ENCODE measurements at places on chromosomes 5 and 9. TPM values are rescaled to one million over a fixed set of nuclear protein-coding genes. Genes with fewer than 3 reads are reported as not detected.

The NINJ1 gene
- 49.2 TPM for total RNA-seq

The TNFSF15 gene
- total RNA-seq: not detected

The FOXI1 gene
- total RNA-seq: not detected

The ST8SIA4 gene
- total RNA-seq: 2.9 TPM

DNA sequence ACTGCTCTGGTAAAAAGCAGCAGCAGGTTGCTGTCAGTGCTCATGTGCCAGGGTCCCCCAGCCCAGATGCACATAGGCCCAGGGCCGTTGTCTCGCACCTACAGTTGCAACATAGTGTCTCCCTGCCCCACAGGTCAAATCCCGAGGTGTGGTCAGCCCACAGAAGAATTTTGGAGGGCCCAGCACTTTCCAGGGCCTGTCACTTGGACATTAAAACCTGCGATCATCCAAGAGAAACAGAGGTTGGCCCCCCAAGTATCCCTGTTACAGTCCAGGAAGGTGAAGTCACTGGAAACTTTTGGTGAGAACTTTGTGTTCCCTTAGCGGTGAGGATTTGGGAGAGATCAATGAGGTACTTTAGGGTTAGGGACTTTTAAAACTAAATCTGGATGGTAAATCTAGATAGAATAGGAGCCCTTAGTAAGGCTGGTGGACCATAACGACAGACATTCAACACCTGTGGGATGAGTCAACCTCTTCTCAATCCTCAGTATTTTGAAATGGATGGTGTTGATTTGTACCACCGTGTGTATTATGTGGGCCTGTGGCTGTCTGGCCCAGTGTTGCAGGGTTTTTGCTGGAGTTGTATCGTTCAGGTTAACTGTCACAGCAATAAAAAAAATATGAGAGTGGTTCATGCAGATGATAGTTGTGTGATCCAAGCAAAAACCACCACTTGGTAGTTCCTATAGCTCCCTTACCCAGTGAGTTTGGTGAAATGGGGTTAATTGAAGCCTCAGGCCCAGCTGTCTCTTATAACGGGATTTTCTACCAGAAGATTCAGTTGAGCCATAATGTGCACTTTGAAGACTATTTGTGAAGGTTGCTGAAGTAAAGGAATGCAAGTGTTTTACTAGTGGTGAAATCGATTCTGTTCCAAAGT, 19.2 kb downstream of the OR2S2 start:
- DNase-seq: no peak

GRCh38 chr5:132653716-132654115, 4.3 kb upstream of the IL13 start:
- no peak for DNase-seq

GRCh38 chr9:21689854-21690253, 112.6 kb upstream of the MTAP start:
- no peak for DNase-seq

Data from Right ventricle myocardium superior (tissue), 1 donor.